ENCODE measurements at places on chromosomes 11 and 22.

- no peak for DNase-seq
Measured at GRCh38 chr22:43292630-43293018, 50.5 kb downstream of the SCUBE1 start.

GRCh38 chr11:44572884-44573283 lies 7.4 kb downstream of the CD82 start:
- DNase-seq, result no peak

- DNase-seq, result no peak
Measured at GRCh38 chr22:22870577-22871404, 16.8 kb upstream of the IGLL5 start.

DNA sequence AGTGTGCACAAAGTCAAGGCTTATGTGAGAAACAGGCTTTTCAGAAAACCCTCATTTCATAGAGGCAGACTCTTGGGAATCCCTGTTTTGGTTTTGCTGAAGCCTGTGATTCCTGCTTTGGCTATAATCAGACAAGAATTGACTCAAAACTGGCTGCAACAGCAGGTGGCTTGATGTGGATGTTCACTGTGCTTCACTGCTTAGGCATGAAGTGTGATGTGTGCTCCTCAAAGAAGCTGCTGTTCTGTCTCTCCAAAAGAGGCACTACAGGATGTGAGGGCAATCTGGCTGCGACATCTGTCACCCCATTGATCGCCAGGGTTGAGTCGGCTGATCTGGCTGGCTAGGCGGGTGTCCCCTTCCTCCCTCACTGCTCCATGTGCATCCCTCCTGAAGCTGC lies 103.5 kb downstream of the C11orf58 start:
- DNase-seq, result no peak

GRCh38 chr22:41425660-41426365 lies 20.8 kb downstream of the TOB2 start:
- DNase-seq, result no peak

Measured in activated CD8-positive, alpha-beta memory T cell treated with anti-CD3 and anti-CD28 coated beads, Interleukin-2, amount 50 U/mL, for 48 hours (primary cell).